Stimulated activated CD4-positive, alpha-beta T cell treated with anti-CD3 and anti-CD28 coated beads, Interleukin-4, amount 100 ng/mL, for 24 hours (primary cell): ENCODE measurements at places on chromosomes 12 and 14.

DNA sequence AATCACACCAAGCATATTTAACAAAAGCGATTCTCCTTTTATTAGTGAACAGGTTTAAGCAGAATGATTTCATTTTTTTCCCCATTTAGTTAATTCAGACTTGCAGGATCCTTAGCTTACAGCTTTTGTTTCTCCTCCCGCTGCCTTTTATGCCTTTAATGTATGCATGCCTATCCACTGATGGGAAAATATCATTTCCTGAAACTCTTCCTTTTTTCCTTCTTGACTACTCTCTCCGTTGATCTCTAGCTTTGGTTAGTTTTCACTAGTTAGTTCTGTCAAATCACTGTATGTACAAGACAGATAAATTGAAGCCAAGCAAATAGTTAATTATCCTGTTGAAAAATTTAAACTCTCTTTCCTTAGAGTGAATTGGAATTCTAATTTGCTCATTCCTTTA, 26.3 kb downstream of the NKX2-1 start:
- no peak for DNase-seq

DNA sequence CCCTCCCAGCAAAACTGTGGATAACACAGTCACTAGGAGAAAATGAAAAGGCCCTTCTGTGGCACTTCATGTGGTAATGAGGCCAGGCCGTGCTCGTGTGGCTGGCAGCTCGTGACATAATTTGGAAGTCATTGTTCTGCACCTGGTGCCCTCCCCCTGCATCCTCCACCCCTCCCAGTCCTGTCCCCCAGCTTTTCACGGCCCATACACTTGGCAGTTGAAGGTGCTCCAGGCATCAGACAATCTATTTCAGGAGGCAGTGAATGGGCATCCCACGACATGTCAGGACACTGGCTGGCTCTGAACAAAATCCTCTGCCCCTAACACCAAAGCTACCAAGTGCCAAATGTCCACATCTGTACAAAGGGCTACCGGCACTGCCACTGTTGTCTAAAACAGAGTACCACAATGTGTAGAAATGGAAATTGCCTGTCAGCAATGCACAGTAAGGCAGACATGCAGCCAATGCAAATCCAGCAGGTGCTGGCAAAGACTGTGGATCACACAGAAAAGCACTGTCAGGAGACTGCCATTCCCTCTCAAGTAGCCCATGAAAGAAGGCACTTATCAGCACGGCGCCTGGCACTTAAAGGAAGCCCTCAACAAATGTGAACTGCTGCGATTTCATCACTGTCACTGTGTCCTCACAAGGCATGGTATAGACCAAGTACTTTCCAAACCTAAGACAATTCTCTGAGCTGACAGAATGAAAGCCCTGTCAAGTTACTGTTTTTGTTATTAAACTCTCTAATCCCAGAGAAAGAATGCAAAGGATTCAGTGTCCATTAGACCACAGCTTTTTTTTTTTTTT, 39.1 kb downstream of the CORO1C start:
- no peak for DNase-seq

- DNase-seq, result no peak
Measured at GRCh38 chr14:74913986-74914573, 9.0 kb downstream of the RPS6KL1 start.

DNA sequence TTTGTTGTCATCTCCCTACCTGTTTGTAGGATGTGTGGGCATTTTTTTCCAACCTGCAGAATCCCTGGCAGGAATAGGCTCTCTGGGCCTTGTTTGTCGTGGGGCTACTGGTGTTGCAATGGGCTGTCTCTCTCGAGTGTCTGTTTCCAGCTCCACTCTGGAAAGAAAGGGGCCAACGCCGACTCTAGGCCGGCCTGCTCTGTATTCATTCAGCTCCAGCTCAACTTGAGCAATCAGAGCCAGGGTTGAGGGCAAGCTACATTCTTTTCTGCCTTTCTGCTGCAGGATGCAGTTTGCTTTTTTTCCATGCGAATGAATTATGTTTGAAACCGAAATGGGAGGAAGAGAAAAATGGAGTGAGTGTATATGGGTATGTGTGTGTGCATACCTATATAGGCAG, 2.3 kb downstream of the JDP2 start:
- DNase-seq, result no peak

DNA sequence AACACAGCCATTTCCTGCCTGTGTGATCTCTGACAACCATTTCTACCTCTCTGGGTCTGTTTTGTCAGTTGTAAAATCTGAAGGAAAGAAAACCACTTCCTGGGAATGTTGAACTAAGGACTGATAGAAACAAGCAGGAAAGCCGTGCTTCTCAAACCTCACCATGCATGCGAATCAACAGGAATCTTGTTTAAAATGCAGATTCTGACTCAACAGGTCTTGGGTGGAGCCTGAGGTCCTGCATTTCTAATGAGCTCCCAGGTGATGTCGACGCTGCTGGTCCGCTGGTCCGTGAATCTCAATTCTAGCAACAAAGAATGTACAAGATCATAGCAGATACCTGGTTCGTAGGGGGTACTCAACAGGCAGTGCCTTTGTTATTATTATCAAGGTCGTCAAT, 38.0 kb upstream of the GPATCH2L start:
- DNase-seq, result no peak

DNA sequence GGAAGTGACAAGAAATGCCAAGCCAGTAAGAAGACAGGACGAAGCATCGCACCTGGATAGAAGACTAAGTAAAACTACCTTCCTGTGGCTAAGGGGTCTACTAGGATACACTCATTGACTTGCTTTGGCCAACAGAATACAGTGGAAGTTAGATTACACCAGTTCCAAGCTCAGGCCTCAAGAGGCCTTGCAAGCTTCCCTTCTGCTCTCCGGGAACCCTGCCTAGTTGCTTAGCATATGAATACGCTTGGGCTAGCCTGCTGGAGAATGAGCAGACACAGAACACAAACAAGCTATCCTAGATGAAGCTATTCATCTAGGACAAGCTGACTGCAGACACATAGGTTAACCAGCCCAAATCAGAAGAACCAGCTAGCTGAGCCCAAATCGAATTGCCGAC, 97.0 kb downstream of the DPF3 start:
- DNase-seq, result no peak

GRCh38 chr14:101196795-101197590, 293.5 kb upstream of the RTL1 start:
- no peak for DNase-seq
